PC-9 (cell line): ENCODE measurements at places on chromosomes 2 and 18.
A peak's percentile ranks its signal among the peaks of the same experiment; 100 is the strongest.

GRCh38 chr18:73288813-73289212 is 421.0 kb upstream of the NETO1 start:
- peak; percentile 19 for DNase-seq

DNA sequence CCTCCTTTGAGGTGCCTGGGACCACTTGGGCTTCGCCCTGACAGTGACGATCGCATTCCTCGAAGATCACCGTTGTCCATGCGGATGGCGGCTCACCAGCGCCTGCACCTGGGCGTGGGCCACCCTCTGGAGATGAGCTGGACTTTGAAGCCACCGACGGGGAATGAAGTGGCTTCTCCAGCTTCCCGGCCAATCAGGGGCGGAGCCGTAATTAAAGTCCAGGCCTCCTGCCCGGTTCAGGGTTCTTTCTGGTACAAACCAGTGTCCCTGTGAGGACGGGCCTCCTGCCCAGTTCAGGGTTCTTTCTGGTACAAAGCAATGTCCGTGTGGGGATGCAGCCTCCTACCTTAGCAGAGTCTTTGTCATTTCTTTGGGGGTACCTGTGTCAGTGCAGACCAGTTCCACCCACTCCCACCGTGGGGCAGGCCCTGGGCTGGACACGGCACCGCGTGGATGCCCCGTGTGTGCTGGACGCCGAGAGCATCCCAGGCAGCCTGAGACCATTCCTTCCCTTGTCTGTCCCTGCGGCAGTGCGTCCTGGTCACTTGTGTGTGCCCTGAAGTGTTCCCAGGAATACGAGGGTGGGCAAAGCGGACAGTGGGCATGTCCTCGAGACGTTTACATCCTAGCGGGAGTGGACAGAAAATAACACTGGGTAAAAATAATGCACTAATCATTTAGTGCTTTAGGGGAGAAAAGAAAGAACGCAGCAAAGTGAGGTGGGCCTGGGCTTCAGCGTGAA is 55.0 kb downstream of the KCNG2 start:
- no peak for DNase-seq

GRCh38 chr2:47359375-47359868 is 43.5 kb upstream of the MSH2 start:
- DNase-seq, result no peak

DNA sequence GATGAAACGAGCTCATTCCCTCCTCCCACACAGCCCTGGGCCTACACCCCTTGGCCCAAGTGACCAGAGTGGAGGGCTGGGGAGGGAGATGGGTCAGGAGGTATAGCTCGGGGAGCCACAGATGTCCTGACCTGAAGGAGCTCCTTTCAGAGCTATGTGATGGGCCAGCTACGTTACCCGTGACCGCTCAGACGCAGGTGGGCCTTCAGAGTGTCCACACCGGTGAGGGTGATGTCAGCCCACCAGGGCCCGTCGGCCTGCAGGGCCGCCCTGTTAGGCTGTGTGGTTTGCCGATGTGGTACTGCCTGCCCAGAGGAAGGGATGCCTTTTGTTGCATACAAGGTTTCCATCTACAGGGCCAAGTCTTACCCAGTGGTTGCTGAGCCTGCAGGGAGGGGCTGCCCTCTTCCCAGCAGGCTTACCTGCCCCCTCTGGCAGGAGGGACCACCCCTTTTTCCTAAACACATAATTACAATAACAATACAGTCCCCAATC is 41.8 kb upstream of the FOSL2 start:
- no peak for DNase-seq

DNA sequence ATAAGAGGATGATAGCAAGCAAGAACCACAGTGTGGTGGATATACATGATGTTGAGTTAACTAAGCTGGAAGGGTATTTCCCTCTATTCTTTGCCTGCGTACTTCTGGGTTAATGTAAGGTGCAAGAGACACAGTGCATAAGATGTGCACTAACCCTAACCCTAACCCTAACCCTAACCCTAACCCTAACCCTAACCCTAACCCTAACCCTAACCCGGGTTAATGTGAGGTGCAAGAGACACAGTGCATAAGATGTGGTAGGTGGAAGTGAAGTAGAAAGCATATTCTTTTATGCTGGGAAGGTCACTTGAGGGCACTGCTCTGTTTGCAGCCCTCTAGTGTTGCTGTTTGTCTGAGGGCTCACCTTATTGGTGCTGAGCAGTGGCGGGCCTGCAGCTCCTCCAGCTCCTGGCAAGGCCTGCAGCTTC is 181.5 kb upstream of the ITGA4 start:
- no peak for DNase-seq

- no peak for DNase-seq
Measured at GRCh38 chr2:31150120-31150670, 12.0 kb upstream of the GALNT14 start.

GRCh38 chr2:6937582-6937981 is 20.4 kb downstream of the RNF144A start:
- no peak for DNase-seq

GRCh38 chr2:58010599-58010998 is 36.0 kb upstream of the VRK2 start:
- DNase-seq, result no peak

DNA sequence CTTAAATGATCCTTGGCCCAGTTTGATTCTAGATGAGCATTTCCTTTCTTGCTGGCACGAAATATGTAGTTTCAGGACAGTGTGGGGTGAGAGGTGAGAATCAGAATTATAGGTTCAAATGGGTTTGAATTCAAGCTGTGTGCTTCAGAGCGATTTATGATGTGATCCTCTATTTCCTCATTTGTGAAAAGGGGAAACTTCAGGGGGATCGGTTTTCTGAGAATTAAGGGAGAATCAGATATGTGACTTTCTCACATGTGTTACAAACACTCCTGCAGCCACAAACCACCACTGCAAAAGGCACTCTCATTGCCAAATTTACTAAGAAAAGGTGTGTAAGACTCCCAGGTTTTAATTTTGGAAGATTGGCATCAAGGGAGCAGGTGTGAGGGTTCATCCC is 24.4 kb downstream of the HK2 start:
- no peak for DNase-seq

DNA sequence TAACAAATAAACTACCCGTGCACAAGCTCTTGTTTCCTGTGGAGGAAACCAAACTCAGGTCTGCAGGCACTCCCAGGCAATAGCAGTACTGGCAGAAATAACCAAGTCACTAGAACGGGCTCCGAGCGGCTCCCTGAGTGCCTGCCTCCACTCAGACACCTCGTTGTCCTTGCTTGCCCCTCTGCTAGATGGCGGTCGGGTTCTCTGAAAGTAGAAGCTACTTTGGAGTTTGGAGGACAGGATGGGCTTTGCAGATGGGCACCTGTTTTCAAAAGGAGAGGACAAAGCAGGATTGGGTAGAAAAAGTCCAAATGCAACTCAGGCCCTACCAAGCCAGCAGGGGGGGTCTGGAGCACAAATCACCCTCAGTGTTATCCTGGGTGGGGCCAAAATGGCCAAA is 136.4 kb downstream of the LRRC30 start:
- DNase-seq, result no peak

DNA sequence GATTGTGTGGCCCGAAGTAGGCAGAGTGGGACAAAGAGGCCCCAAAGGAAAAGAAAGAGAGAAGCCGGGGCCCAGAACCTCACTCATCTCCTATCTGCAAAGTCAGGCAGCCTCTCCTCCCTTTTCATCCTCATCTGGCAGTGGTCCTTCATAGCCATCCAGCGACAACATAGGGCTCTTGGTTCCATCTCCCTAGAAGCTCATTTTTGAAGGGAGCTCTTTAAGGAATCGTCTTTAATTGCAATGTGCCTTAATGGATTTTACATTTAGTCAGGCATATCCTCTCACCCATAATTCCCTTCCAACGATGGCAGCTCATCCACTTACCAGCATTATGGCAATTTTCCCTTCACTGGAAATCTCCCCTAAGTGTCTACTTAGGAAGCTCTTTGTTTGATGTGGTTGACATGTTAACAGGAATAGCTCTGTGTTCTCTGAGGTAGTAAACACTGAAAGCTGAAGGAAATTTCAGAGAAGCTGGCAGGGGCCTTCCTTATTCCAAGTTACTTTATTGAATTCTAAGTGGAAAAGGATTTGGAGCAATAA is 780.6 kb downstream of the TSN start:
- no peak for DNase-seq

GRCh38 chr2:99805930-99806476 is 316.2 kb upstream of the REV1 start:
- no peak for DNase-seq

GRCh38 chr2:130390460-130391057 is 34.7 kb downstream of the PTPN18 start:
- DNase-seq, result peak; percentile 14

- peak; percentile 59 for DNase-seq
Measured at GRCh38 chr2:176002688-176003210, 682 bp upstream of the LNPK start.

DNA sequence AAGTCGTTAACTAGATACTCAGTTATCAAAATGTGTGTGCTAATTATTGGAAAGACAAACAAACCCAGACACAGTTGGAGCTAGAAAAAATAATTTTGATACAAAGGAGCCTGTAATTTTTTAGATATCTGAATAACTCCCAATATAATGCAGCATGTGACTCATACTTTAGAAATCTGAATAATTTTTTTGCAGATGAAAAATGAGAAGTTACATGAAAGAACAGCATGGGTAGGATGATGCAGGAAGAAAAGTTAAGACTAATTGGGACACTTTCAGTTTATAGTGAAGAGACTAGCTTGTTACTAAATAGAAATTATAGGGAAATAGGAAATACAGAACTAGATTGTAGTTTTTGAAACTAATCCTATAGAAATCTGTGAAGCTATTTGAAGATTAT is 945.8 kb downstream of the CBLN2 start:
- no peak for DNase-seq

DNA sequence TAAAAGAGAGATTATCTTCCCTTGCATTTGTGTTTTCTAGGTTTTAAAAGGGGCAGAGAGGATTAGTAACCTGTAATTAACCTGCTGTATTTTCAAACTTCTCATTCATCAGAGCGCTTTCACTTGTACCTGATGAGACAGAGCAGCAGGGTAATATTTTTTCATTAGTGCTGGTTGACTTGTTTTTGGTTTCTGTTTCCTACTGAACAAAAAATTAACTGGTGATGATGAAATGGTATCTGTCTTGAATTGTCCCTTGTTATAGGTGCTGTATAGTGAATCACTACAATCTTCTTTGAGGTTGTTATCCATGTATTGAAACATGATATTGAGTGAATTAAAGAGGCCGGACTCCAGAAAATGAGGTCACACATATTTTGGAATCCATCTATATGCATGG is 37.9 kb downstream of the CDH20 start:
- no peak for DNase-seq

GRCh38 chr2:69205491-69205890 is 181.5 kb downstream of the GFPT1 start:
- DNase-seq, result no peak

- DNase-seq, result no peak
Measured at GRCh38 chr2:241379481-241380480, 23.7 kb downstream of the FARP2 start.

DNA sequence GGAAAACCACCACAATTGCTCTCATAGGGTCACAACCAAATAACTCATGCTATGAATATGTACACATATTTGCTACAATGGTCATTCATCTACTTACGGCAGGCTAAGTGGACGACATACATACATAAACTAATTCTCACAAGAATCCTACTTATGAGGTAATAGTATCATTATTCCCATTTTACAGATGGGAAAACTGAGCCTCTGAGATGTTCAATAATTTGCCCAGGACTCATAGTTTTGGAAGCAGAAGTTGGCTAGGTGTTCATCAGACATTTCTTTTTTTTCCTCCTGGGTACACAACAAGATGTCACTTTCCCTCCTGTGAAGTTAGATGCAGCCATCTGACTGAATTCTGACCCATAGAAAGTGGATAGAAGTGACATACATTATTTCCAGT is 89.0 kb upstream of the PKDCC start:
- no peak for DNase-seq

DNA sequence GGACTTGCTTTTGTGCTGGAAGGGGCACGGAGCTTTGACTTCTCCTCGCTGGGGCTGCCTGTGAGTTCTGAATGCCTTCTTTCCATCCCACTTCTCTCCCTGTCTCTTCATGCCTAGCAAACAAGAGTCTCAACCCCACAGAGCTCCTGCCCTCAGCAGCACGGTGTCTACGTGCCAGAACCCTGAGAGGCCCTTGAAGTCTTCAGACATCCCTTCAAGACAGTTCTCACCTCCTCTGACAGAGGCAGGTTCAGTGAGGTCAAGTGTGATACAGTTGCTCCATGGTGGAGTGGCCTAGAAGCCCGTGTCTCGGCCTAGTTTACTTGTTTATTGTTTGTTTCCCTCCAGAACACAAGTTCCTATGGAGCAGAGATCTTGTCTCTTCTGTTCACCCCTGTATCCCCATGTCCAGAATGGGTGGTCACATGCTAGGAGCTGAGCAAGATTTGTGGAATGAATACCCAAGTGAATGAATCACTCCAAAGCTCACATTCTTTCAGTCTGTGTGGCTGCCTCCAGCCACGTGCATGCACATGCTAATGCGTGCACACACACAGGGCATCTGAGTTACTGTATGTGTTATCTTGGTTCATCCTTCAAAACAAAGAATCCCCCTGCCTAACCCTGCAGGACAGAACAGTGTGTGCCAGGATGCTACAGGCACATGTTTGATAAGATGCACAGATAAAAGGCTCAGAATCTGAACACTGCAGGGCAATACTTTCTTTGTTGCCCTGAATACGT is 391.6 kb downstream of the NBAS start:
- peak; percentile 53 for DNase-seq

GRCh38 chr2:61750624-61751023 is 103.2 kb downstream of the FAM161A start:
- DNase-seq, result no peak

DNA sequence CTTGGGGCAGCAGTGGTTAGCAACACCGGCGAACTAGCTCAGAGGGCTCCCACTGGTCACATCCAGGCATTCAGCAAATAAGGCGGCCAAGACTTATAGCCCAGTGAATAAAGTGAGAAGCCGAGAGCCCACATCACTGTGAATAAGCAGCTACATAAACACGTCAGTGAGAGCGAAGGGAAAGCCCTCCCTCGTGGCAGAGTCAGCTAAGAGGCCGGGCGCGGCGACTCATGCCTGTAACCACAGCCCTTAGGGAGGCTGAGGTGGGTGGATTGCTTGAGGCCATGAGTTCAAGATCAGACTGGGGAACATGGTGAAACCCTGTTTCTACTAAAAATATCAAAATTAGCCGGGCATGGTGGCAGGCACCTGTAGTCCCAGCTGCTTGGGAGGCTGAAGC is 5.2 kb downstream of the D2HGDH start:
- no peak for DNase-seq

DNA sequence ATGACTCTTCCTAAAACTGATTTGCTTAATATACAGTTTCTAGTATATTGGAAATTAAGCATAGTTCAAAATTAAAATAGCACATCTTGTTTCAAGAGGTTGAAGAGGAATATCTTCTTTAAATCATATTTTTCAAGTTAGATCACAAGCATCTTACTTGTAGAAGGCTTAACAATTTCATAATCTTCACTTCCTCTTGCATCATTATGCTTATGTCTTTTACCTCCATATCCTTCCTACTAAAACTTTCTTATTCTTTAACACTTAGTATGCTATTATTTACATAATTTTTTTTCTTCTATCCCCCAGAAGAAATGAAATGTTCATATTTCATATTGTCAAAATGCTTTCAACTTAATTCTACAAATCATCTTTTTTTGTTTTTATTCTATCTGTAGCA is 1354.9 kb upstream of the TMEFF2 start:
- DNase-seq, result no peak
